Uterus (tissue), 4 donors: ENCODE measurements at places on chromosomes 1 and 21.

- no peak overlapping the region for H3K4me3 ChIP-seq
- no peak for DNase-seq
- no peaks in the 10 kb centered on the region for H3K36me3 ChIP-seq
- H3K27ac ChIP-seq, result no peak overlapping the region
- H3K27me3 ChIP-seq, result no peaks in the 10 kb centered on the region
- H3K4me1 ChIP-seq, result no peaks in the 10 kb centered on the region
Observed at GRCh38 chr1:161379071-161379470, 11.4 kb upstream of the CFAP126 start.

GRCh38 chr1:175808573-175808972 lies 65.2 kb upstream of the TNR start:
- H3K4me1 ChIP-seq, result no peaks in the 10 kb centered on the region
- no peaks in the 10 kb centered on the region for H3K36me3 ChIP-seq
- no peaks in the 10 kb centered on the region for H3K27me3 ChIP-seq
- H3K27ac ChIP-seq, result no peak overlapping the region

- no peak for DNase-seq
- no peak overlapping the region for H3K4me3 ChIP-seq
- H3K27me3 ChIP-seq, result no peaks in the 10 kb centered on the region
- H3K4me1 ChIP-seq, result peaks cover 6% of the 10 kb centered on the region
- H3K27ac ChIP-seq, result no peak overlapping the region
- no peaks in the 10 kb centered on the region for H3K36me3 ChIP-seq
Observed at GRCh38 chr1:27451343-27451742, 38.6 kb downstream of the WASF2 start.

- no peak overlapping the region for H3K27ac ChIP-seq
- H3K36me3 ChIP-seq, result no peaks in the 10 kb centered on the region
- no peak for DNase-seq
- H3K4me1 ChIP-seq, result no peaks in the 10 kb centered on the region
Observed at GRCh38 chr1:168441745-168442144, 102.1 kb downstream of the XCL2 start.
